ENCODE measurements at places on chromosomes 13 and 19.

- DNase-seq: no peak
Observed at GRCh38 chr13:20157151-20157796, 3.6 kb downstream of the GJA3 start.

DNA sequence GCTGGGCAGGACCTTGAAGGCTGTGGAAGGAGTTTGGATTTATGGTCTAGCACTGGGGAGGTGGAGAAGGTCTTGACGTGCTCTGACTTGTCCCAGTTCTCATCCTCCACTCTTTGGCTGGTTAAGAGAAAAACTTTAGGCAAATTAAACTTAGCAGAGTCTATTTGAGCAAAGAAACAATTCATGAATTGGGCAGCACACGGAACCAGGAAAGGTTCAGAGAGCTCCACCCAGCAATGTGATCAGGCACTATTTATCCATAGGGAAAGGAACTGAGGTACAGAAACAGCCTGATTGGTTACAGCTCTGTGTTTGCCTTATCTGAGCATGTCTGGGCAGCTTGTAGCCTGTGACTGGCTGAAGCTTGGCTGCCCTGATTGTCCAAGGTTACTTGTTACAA is 45.4 kb upstream of the CYP2B6 start:
- DNase-seq: no peak

DNA sequence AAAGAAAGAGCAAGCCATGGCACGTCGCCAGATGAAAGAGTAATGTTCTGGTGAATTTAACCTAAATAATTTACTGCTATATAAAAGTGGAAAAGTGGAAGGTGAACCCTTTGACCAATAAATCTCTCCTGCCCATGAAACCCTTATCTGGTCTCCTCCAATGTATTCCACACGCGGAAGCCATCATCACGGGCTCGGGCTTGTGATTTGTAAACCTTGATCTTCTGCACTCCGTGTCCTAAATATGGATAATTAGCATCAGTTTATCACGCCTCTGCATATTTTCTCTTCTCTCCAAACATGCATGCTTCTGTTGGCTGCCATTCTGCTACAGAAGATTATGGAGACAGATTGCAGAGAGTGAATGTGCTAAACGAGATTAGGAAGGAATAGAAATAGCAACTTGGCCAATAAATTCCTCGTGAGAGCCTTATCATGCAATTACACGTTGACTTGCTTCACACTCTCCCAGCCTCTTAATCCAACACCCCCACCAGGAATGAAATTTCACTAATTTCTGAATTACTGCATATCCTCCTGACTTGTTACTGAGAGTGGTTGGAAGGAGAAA is 34.5 kb downstream of the SOX1 start:
- no peak for DNase-seq

GRCh38 chr19:927351-927779 is 1.5 kb downstream of the ARID3A start:
- DNase-seq: no peak

- no peak for DNase-seq
Observed at GRCh38 chr13:71169180-71169579, 697.8 kb downstream of the DACH1 start.

GRCh38 chr13:22285867-22286266 is 615.0 kb downstream of the FGF9 start:
- DNase-seq: no peak

GRCh38 chr13:40185414-40185813 is 481.0 kb downstream of the FOXO1 start:
- no peak for DNase-seq

GRCh38 chr19:17703824-17704463 is 15.3 kb upstream of the MAP1S start:
- peak; percentile 41 for DNase-seq

DNA sequence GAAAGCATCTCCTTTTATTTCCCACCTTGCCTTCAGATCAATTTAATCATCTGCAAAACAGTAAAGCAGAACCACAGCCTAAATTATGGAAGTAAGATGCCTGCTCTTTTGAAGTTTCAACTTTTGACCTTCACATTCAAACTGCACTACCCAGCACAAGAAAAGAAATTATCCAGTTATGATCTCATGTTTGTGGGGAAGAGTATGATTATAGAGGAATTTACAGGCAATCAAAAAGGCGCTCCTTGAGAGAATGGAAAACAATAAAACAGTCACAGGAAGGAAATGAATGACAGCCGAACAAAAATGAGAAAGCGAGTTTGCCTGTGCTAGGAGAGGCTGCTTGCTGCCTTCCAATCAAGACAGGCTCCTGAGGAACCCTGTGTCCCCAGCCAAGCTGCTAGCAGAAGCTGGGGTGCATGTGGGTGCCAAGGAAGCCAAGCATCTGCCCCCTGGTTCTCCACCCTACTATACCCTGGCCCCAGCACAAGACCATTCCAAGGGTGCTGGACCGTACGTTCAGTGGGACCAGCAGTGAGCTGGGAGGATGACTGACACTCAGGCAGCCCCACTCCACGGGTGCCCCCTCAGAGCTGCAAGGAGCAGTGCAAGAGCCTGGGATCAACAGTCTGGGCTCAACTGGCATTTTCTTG is 47.8 kb downstream of the PEPD start:
- DNase-seq: no peak

GRCh38 chr13:111533900-111534683 is 213.7 kb downstream of the TEX29 start:
- no peak for DNase-seq

DNA sequence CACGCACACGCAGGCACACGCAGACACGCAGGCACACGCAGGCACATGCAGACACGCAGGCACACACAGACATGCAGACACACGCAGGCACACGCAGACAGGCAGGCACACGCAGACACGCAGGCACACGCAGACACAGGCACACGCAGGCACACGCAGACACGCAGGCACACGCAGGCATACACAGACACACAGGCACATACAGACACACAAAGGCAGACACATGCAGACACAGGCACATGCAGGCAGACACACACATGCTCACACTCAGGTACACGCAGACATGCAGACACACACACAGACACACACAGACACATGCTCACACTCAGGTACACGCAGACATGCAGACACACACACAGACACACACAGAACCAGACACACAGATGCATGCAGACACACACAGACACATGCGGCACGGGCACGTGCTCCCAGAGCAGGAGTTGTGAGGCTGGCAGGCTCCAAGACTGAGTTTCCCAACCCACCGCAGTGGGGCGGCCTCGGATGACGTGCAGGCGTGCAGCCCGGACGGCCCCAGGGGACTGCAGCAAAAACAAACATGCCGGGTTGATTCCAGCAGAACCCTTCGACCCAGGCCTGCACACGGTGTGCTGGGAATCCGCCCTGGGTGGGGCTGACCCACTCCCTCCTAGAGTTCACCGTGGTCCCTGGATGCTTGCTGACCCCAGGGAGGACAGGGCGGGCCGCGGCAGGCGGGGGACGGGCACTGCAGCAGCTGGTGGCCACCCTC is 100.0 kb downstream of the GADD45B start:
- no peak for DNase-seq

DNA sequence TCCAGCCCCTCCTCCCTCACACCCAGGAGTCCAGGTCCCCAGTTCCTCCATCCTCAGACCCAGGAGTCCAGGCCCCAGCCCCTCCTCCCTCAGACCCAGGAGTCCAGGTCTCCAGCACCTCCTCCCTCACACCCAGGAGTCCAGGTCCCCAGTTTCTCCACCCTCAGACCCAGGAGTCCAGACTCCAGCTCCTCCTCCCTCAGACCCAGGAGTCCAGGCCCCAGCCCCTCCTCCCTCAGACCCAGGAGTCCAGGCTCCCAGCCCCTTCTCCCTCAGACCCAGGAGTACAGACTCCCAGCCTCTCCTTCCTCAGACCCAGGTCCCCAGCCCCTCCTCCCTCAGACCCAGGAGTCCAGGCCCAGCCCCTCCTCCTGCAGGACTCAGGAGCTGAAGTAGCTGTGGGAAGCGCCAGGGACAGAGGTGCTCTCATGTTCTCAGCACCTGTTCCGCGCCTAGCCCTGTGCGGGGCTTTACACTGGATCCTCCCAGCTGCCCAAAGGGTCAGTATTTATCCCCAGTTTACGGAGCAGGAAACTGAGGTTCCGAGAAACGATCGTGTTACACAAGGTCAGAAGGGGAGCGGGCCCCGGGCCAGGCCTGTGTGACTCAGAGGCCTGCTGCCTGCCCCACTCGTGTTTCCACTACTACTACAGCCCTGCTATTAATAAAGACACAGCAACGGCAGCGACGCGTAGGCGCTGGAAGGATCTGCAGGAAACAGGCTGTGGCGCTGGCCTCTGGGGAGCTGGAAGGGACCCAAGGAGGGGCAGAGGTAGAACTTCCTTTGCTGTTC is 1.7 kb upstream of the SBK3 start:
- DNase-seq: no peak

DNA sequence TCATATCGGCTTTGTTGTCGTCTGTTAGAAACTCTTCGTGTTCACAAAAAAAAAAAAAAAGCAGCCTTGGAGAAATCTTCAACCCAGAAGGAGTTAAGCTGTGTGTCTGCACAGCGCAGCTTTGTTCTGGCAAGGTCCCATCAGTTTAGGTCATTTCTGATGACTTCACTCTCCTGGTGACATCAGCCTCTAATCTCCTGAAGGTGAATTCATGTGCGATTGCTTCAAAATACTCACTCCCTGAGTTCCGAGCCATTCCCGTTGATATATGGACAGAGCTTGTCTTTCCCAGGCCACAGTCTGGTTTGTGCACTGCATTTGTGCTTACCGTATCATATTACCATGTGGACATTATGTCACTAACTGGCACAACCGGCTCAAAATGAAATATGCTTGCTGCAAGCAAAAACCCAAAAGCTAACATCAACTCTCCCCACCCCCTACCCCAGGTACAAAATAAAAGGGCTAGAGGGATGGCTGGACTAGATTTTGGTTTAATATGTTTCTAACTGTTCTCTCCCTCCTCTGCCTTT is 342.4 kb downstream of the KCNRG start:
- no peak for DNase-seq

All from stimulated activated CD8-positive, alpha-beta memory T cell treated with anti-CD3 and anti-CD28 coated beads, Interleukin-7, amount 100 ng/mL, for 1 hour (primary cell).